ENCODE measurements at places on chromosomes 13 and 19.
A peak's percentile ranks its signal among the peaks of the same experiment; 100 is the strongest.

GRCh38 chr13:102724923-102725322, 30.1 kb upstream of the METTL21C start:
- DNase-seq = no peak

- no peak for DNase-seq
These were observed 12.8 kb downstream of the ZNF439 start for GRCh38 chr19:11861301-11861700.

- no peak for DNase-seq
These were observed 1.8 kb downstream of the MAG start for GRCh38 chr19:35293808-35294207.

DNA sequence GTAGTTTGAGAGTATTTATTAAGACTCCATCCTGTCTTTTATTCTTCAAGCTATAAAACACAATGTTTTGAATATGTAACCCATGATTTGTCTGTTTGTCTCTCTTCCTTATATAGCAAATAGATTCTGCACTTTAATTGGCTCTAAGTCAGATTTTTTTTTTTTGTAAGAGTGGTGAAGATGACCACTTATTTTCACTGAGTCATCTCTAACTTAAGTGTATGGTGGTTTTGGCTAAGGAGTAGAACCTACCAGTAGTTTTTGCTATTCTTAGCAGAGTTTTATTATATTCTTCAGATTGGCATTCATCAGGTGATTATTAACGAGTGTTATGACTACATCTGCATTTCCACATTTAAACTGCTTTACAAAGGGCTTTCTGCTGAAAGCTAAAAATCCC, 194.7 kb downstream of the LMO7 start:
- DNase-seq = no peak

DNA sequence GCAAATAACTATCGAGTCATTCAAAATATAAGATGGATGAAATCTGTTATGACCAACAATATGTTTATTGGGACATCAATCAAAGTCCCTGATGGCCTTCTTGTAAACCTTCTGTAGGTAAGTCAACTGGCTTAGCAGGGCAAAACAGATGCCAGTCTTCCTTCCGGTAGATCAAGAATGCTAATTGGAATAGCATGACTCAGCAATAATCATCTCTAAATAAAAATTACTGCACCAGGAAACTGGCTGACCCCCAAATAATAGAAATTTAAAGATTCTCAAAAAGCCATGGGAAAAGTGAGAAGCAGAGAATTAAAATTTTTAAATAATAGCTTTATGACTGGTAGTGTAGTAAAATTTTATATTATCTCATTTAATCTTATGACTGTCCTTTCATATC, 1005.4 kb downstream of the OLFM4 start:
- no peak for DNase-seq

DNA sequence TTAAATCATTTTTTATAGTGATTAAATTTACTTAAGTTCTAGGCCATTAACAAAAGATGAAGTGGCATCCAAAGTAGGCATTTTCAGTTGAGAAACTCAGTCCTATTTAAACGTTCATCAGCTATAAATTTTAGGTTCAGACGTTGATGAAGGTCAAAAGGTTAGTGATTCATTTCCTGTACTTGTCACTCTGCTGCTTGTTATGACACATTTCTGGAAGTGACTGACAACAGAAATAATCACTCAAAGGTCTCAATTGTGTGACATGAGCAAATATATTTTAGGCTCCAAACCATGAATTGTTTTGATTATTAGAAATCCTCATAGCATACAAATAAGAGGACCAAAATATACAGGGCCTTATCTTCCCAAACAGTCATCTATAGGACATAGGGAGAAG, 10.3 kb upstream of the EDNRB start:
- no peak for DNase-seq

GRCh38 chr13:102041544-102041943, 360.3 kb downstream of the FGF14 start:
- no peak for DNase-seq

- DNase-seq = no peak
These were observed 36.0 kb downstream of the BRD4 start for GRCh38 chr19:15296353-15296752.

- no peak for DNase-seq
These were observed 1.7 kb downstream of the ANO8 start for GRCh38 chr19:17332677-17333581.

DNA sequence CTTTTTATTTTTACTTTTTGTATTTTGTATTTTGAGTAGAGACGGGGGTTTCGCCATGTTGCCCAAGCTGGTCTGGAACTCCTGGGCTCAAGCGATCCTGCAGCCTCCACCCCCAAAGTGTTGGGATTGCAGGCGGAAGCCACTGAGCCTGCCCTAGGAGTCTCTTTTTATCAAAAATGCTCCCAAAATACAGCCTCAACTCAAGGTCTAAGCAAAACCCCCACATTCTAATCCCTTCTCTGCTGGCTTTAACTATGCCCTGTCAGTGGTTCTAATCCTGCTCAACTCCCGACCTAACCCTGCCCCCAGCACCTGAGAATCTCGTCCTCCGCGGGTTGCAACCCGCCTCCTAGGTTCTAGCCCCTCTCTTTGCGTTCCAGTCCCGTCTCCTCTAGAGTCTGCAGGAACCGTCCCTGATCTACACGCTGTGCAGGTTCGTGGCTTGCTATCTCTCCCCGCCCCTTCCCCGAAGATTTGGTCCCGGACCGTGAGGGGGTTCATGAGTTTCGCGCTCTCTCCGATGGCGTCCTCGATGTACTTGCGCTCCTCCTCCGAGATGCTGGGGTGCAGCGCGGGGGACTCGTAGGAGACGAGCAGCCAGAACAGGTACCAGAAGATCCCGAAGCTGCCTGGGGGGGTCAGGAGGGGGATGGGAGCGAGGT, 8.0 kb downstream of the SLC17A7 start:
- DNase-seq = no peak

GRCh38 chr13:97539651-97540610, 106.0 kb downstream of the RAP2A start:
- DNase-seq = no peak

GRCh38 chr13:44906713-44907112, 82.6 kb downstream of the NUFIP1 start:
- DNase-seq = no peak

GRCh38 chr19:40433391-40434216, 7.8 kb upstream of the SERTAD1 start:
- peak; percentile 50 for DNase-seq

DNA sequence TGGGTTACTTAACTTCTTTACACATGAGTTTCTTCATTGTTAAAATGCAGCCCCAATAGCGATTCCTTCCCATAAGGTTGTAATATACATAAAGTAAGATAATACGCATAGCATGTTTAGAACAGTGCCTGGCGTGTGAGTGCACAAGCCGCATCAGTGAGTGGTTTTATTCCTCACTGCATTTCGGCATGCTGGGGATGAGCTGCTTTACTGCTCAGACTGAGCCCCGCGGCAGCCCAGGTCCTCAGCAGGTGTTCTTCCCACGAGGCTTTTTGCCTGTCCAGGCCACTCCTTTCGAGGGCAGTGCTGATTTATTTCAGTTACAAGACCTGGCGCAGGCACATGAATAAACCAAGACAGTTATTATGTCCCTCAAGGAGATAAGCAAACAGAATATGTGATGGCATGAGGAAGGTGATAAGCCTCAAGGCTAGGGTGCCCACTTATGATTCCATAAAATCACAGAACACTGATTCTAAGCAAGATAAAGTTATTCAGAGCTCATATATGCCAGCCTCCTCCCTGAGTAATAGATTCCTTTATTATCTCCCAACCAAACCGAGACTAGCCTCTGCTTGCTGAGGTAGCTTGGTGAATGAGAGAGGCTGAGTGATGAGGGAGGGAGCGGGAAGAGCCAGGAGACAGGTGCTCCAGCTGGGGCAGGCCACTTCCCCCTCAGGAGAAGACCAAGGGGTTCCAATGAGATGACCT, 505.5 kb downstream of the DIAPH3 start:
- DNase-seq = no peak

- DNase-seq = peak; percentile 73
These were observed 13.2 kb downstream of the ING1 start for GRCh38 chr13:110726726-110727125.

- no peak for DNase-seq
These were observed 932.5 kb upstream of the MIR17HG start for GRCh38 chr13:90414691-90415596.

DNA sequence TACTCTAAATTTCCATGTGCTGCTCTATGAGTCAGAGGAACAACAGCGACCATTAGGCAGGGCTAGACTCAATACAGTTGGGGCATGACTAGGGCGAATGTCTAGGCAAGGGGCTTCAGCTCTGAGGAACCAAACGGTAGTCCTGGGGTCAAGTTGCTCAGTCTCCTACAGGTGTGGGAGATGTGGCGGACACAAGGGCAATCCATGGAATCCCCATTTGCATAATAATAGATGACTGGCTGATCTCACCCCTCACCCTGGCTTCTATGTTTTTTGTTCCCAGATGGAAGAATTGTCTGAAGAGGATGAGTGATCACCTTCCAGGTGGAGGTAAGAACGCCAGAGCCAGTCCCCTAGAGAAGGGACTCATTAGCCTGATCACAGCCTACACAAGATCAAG, 1048.2 kb upstream of the MIR17HG start:
- no peak for DNase-seq

- no peak for DNase-seq
These were observed 250.2 kb upstream of the MIR17HG start for GRCh38 chr13:91097269-91097668.
